ENCODE measurements at places on chromosomes 5 and 9.

DNA sequence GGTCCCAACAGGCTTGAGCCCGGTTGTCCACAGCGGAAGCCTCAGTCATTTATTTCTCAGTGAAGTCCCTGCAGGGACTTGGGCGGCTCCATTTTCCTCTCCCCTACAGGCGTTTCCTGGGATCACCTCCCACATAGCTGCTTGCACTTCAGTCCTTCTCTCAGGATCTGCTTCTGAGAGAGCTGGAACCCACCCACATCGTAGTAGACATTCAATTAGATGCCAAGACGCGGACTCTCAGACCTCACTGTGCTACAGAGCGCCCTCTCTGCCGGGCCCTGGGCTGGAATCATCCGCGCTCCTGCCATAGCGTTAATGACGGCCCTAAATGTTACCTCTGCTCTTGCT lies 54.0 kb upstream of the ROR2 start:
- no peak for DNase-seq

DNA sequence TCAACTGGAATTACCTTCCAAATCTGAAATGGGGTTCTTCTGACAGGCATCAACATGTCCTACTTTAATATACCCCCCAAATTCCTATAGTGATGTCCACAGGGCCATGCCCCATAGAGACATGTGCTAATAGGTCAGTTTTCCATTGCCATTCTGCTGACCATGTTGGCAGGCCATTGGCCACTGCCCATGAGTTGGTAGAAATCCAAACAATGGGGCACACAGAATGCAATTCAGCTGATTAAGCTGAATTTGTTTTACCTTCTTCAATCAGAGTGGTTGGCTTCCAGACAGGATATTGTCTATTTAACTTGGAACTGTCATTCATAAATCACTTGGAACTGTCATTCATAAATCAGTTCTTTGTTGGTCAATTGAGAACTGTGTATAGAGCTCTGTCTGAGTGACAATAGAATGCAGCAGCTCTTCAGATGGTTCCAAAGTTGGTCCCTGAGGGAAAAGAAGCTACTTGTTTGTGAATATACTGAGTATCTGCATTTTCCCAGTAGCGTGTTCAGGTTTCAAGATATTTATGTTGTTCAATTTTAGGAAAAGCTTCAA lies 336.9 kb downstream of the DRD1 start:
- DNase-seq: no peak

DNA sequence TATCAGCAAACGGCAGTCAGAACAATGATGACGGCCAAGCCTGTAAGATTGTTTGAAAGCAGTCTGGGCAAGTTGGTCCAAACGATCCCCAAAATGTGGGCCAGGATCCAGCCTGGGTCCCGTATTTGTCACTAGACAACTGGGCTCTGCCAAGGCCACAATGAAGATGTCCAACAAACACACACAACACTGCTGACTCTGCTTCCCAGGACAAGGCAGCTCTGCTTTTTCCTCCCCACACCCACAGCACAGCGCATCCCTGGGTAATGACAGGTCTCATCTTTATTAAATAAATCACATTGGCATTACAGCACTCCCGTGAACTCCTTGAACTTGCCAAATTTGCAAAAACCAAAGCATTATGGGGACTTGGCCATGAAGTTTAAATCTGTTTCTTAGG lies 424.1 kb upstream of the ACTBL2 start:
- no peak for DNase-seq

DNA sequence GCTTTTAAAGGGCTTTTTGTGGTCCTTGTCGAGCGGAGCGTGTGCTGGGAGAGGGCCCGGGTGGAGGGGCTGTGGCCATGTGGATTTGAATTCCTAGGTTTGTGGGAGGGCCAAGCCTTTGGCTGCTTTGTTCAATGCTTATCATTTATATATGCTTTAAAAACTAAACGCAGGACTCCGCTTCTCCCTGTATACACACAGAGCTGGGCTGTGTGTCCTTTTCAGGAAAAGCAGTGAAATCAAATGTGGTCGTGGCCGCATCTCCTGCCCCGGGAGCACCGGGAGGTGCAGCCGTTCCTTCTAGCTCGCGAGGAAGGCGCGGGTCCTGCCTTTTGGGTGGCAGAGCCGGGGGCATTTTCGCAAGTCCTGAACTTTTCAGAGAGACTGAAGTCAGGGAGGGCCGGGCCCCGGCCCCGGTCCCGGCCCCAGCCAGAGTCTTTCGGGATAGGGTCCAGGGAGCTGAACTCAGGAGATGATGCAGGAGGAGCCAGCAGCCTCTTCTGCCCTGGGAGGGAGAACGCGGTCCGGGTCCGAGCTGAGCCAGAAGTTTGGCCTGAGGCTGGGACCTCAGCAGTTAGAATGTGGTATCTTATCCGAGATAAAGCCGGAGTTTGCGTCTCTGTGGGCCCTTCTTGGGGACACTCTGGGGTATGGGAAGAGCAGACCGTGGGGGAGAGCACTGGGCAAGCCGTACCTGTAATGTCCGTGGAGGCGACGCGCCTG lies 158.8 kb downstream of the C9orf152 start:
- DNase-seq: peak; percentile 38

GRCh38 chr5:96807075-96807654 lies 580 bp downstream of the ERAP1 start:
- DNase-seq: peak; percentile 69

- no peak for DNase-seq
These were observed 340.4 kb upstream of the RGMB start for GRCh38 chr5:98433022-98433421.

GRCh38 chr5:51385216-51385615 lies 2.0 kb downstream of the ISL1 start:
- no peak for DNase-seq

DNA sequence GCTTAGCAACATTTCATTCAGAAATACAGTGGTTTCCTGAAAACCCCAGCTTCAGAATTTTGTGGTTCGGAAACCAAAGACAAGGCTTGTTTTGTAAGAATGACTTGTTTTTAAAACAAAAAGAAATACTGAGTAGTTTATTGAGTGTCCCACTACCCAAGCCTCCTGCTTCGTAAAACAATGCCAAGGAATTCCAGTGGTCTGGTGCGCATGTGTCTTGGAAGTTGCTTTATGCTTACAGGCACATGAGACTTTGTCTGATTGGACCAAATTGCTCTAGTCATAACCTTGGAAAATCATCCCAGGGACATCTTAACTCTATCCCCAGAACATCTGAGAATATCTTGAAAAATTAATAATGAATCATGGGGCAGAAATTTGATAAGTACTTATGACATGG lies 77.1 kb upstream of the FST start:
- DNase-seq: no peak

DNA sequence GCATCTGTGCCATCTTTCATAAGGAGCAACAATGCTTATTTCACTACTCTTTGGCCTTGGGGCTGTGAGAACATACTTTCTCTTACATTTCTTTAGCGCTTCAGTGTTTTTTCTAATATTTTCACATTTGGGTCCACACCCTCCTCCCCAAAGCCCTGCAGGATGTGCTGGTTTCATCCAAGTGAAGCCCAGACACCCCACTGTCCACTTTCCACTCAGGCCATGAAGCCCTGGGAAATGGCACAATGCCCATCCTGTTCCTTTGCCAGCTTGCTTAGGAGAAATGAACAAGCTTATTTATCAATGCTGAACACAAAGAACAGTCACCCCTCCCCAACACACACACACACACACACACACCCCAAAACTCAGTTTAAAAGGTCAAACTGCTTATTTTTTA lies 17.3 kb upstream of the TMOD1 start:
- DNase-seq: no peak

DNA sequence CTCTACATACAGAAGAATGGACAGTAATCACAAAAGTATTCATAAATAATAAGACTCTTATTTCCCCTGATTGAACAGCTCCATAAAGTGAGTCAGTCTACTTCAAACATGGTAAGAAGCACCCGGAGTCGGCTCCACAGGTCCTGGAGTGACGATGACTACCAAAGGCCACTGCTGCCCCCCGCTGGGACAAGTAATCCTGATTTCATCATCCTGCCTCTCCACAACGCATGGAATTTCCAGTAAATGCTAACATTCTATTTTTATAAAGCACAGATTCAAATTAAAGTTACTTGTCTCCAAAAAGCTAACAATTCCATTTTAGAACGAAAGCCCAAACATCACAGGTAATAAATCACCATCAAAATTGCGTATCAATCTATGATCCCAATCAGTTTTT lies 16.2 kb downstream of the ATPSCKMT start:
- DNase-seq: peak; percentile 51

- DNase-seq: no peak
These were observed 27.3 kb downstream of the SHB start for GRCh38 chr9:38041564-38042243.

DNA sequence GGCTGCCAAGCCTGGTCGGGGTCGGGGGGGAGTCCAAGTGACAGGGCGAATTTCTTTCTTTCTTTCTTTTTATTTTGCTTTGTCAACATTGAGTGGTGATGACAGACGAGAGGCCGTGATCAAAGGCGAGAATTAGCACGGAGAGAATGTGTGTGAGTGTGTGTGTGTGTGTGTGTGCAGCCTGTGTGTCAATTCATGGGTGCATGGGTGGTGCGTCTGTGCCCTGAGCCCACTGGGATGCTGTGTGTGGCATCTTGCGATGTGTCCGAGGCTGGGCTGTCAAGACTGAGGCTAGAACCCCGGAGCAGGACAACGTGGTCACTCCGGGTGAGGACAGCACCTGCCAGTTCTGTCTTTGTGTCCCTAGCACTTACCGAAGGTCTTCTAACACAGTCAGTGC lies 4.7 kb upstream of the FIBCD1 start:
- DNase-seq: no peak

- no peak for DNase-seq
These were observed 5.4 kb upstream of the NDFIP1 start for GRCh38 chr5:142102980-142103740.

GRCh38 chr9:87305151-87305550 lies 192.5 kb upstream of the DAPK1 start:
- DNase-seq: no peak

GRCh38 chr5:149930749-149931574 lies 13.6 kb downstream of the PDE6A start:
- no peak for DNase-seq

DNA sequence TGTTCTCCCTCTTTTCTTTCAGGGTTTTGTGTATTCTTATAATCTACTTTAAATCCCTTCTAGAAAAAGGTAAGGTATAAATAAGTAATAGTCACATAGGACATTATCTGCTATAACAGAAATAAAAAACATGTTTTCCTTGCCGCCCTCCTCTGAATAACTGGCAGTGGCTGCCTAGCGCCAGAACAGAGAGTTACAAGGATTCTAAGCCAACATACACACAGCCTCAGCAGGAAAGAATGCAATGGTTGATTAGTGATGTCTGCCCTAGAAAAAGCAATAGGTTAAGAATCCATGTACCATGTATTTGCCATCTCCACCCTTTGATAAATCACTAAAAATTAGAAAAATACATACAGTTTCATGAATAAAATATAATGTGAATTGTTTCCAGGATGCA lies 4.9 kb downstream of the MED27 start:
- no peak for DNase-seq

DNA sequence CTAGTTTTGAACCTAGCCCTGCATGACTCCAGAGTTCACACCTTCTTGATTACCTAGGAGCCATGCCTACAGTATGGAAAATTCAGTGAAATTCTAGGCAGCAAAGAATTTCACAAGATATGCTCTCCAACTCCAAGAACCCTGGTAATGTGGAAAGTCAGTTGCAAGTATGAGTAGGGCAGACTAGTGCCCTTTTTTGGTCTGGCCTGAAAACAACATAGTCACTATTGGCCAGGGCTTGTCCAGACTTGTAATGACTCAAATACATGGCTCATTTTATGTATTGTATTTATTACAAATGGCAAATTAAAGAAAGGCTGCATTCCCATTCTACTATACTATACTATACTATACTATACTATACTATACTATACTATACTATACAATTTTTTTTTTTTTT lies 160.4 kb downstream of the ESM1 start:
- no peak for DNase-seq

DNA sequence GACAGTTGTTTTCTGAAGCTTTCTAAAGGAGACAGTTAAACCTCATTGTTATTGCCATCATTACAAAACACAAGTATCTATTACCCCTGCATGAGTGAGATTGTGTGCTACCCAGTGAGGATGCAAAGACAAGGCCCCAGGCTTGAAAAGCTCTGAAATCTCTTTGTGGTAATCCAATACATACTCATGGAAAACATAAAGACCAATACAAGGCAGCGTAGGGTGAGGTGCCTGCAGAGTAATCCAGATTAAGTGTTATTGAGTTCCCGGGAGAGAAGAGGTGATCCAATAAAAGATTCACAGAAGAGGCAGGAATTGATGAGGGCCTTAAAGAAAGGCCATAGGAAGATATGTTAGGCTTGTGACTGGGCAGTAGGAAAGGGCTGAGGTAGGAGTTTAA lies 150.1 kb downstream of the MEF2C start:
- peak; percentile 61 for DNase-seq

- no peak for DNase-seq
These were observed 76.5 kb upstream of the IL7R start for GRCh38 chr5:35780236-35780635.

- no peak for DNase-seq
These were observed 146.8 kb downstream of the GHR start for GRCh38 chr5:42569953-42570548.

DNA sequence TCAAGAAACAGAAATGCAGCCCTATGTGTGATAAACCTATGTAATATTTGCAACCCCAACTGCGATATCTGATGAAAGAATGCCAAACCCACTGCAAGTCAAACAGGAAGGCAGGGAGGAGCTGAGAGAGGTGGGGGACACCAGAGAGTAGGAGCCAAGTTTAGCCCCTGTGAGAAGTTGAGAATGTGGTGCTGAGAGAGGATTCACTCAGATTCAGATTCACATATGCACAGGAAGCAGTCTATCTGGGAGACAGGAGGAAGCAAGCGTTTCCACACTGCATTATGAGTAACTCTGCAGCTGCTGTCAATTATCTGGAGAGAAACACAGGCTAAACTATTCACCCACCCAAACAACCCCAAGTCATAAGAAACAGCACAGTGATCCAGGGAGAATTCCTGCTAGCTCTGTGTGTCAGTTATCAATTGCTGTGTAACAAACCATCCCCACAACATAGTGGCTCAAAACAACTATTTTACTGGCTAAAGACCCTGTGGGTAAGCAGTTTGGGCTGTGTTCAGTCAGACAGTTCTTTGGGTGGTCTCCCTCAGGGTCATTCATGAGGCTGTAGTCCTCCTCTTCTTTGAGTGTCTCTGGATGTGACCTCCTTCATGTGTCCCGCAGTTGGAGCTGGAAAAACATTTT lies 161.9 kb upstream of the RAI14 start:
- no peak for DNase-seq

GRCh38 chr5:102835717-102836116 lies 80.6 kb downstream of the PAM start:
- DNase-seq: no peak

- DNase-seq: no peak
These were observed at the start of gene CCDC183 for GRCh38 chr9:136796238-136796774. CCDC183 (plus strand) TSS chr9:136796338; CDS start chr9:136796398, 60 bp downstream.

GRCh38 chr5:117041926-117042595 lies 467.4 kb upstream of the SEMA6A start:
- DNase-seq: no peak

- DNase-seq: no peak
These were observed 460.4 kb downstream of the CTNND2 start for GRCh38 chr5:11443831-11444230.
